Amniotic epithelial cell (primary cell): ENCODE measurements at places on chromosomes 2 and 18.

- no peak for DNase-seq
Observed at GRCh38 chr2:85972355-85972754, 83.6 kb upstream of the ST3GAL5 start.

GRCh38 chr2:230865307-230865765, 594 bp downstream of the ITM2C start:
- no peak for DNase-seq

- DNase-seq: no peak
Observed at GRCh38 chr2:181164699-181165098, 184.3 kb downstream of the UBE2E3 start.

GRCh38 chr2:26692279-26692896, at the start of gene KCNK3:
TSS of gene KCNK3 (plus strand) at chr2:26692722. CDS start at chr2:26692876, 154 bp downstream.
- DNase-seq: peak; percentile 11

DNA sequence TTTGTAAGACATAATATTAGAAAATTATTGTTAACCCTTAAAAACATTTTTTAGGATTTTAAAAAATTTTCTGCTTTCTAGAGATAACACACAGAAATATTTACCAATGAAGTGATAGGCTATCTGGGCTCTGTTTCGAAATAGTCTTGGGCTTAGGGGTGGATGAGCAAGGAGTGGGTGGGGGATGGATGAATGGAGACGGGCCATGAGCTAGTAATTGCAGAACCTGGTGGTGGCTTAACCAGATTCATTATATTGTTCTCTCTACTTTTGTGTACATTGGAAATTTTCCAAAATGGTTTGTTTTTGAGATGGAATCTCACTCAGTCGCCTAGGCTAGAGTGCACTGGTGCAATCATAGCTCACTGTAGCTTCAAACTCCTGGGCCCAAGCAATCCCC, 89.6 kb downstream of the TCF7L1 start:
- peak; percentile 45 for DNase-seq

GRCh38 chr2:147541314-147541713, 303.5 kb upstream of the ACVR2A start:
- no peak for DNase-seq

DNA sequence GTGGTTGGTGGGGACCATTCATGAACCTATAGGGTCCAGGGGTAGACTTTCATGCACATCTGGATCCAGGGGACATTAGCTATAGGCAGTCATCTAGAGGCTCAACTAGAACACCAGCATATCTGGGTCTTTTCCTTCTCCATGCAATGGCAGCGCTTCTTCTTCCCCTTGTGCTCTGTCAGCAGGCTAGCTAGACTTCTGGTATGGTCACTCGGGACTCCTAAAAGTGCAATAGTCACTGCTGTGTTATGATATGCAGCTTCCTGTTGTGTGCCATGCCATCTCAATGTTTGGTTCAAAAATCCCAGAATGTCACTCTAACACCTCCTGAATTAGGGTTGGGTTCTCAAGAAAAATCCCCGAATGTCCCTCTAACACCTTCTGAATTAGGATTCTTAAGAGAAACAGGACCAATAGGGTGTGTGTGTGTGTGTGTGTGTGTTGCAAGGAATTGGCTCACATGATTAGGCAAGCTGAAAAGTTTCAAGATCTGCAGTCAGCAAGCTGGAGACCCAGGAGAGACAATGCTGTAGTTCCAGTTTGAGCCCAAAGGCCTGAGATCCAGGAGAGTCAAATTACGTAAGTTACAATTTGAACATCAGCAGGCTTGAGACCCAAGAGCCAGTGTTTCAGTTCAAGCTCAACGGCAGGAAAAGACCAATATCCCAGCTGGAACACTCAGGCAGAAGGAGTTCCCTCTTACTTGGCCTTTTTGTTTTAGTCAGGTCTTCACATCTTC, 97.1 kb upstream of the LTBP1 start:
- no peak for DNase-seq

GRCh38 chr18:8996771-8997432, 105.6 kb upstream of the NDUFV2 start:
- peak; percentile 69 for DNase-seq

DNA sequence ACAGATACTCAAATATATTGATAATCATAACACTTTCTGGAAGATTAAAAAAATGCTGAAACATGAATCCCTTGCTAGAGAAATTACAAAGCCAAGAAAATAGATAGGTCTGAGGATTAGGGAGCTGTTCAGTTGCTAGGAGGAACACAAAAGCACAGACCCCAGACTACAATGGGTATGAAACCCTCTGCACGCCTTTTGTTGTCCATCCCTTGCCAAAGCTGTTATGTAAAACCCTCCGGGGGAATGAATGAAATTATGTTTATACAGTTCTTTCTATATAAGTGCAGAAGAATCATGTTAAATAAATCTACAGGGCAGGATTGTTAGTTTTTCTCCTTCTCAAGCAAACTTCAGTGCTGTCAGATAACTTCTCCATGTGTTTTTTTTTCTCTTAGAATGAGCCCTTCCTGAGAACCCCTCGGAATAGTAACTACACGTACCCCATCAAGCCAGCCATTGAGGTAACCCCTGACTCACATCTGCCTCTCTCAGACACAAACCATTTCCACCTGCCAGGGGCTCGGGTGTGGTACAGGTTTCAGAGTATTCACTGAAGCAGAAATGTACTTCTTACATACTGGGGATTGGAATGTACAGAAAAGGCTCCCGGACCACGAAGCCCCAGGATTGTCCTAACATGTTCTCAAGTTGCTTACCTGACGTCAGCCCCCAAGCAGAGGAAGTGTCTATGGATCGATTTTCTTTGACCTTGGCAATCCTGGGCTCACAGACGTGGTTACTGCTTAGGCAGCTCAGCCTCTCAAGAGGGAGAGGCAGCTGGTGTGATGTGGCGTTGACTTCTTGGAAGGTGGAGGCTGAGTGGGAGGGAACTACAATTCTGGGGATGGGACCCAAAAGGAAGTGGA, 118.0 kb downstream of the PLB1 start:
- peak; percentile 51 for DNase-seq

DNA sequence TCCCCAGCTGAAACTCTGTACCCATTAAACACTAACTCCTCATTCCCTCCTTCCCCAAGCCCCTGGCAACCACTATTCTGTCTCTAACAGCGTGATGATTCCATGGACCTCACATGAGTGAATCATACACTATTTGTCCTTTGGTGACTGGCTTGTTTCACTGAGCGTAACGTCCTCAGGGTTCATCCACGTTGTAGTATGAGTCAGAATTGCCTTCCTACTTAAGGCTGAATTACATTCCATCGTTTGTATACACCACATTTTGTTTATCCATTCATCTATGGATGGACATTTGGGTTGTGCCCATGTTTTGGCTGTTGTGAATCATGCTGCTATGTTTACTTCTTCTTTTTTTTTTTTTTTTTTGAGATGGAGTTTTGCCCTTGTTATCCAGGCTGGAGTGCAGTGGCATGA, 19.6 kb upstream of the CABLES1 start:
- DNase-seq: peak; percentile 97

DNA sequence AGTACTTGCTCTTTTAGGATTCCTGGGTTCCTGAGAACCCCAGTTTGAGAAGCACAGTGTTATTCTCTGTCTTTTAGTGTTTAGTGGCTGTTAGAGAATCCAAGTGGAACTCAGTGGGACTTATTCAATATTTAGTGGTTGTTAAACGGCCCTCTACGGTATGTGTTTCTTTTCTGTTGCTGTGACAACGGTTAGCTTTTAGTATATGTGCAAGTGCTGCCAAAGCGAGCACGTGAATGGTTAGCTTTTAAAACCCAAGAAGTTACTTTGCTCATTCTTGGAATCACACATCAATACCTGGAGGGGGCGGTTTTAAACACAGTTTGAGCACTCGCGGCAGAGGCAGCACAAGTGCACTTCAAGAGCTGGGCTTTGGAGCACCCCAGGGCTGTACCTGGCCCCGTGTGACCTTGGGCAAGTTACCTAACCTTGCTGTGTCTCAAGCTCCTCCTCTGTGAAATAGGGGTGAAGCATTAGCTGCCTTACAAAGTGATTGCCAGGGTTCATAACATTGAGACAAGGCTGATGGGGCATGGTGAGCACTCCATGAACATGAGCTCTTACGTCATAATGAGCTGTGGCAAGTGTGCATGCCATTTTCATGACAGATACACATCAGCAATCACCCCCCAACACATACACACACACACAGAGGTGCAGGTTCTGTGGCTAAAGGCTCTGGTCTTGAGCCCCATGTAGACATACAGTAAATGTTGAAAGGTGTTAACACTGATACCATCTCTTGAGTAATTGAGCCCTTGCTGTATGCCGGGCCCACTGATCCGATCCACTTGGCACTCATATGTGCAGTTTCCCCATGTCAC, 234.1 kb downstream of the ALPK2 start:
- DNase-seq: peak; percentile 55

- no peak for DNase-seq
Observed at GRCh38 chr2:3285901-3286645, 91.5 kb downstream of the EIPR1 start.

- peak; percentile 79 for DNase-seq
Observed at GRCh38 chr2:124913868-124914267, 888.8 kb downstream of the CNTNAP5 start.

GRCh38 chr18:45054636-45055035, 373.9 kb downstream of the SETBP1 start:
- no peak for DNase-seq

DNA sequence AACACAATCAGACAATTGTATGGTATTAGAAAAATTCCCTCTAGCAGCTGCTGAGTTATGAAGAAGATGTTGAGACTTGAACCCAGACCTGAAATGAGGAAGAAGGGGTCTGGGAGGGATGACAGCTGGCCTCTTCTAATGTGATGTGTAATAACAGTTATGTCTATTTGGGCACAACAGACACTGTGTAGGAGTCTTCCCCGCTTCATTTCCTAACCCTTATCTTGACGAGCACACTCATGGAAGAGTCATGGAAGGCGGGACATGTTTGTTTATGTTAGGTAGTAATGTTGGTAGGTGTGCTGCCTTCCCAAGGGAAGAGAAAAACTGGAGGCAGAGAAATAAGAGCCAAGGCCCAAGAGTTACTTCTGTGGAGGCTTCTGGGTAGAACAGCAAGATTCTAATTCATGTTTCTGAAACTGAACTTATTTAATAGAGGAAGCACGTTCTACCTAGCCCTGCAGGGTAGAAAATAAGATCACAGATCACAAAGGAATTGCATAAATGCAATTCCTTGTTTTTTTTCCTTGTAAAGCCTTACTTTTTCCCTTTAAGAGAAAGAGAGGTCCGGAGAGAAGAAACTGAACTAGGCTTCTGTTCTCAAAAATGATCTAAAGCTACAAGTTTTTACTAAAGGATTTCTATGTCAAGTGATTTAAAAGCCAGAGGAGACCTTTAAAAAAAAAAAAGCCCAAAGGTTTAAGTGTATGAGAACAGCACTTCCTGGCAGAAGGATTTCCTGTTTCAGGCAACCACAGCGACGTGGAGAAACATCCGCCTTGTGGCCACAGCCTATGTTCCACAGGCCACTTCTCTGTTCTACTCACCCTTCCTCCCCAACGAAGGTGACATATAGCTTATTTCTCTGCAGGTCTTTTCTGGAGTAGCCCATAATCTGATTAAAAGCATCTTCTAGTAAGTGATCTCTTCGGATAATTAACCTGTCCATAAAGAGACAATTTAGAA, 68.5 kb upstream of the STK17B start:
- DNase-seq: peak; percentile 97

GRCh38 chr2:1611886-1612285, 132.4 kb downstream of the PXDN start:
- DNase-seq: no peak

DNA sequence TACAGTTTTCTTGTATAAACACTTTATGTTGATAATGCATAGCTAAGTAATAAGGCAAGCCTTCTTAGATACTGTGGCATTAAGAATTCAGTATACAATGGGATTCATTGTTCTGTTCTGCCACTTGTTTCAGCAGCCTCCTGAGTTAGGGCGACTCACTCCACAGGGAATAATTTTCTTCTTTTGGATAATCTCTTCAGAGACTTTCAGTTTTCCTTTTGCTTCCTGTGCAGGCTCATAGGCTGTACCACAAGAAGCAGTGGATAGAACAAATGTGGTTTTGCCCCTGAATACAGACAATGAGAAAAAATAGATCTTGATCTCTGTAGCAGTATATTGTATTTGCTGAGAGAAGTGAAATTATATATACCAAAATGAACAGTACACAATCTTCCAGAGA, 298.0 kb downstream of the ZNF407 start:
- peak; percentile 16 for DNase-seq

DNA sequence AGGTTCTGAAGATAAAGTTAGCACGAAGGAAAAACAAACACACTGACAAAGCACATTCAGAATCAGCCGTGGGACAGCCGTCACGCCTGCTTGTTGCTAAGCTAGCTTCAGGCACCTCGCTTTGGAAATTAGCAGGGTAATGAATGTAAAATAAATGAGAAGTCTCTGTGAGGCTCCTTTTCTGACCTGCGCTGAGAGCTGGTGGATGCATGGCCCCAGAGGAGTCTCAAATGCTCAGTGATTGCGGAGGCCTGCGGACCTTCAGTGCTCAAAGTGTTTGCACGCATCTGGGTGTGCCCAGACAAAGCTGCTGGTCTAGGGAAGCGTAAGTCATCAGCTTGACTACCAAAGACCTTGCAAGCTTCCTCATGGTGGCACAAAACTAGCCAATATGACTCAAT, 50.6 kb downstream of the CD8B2 start:
- DNase-seq: no peak

DNA sequence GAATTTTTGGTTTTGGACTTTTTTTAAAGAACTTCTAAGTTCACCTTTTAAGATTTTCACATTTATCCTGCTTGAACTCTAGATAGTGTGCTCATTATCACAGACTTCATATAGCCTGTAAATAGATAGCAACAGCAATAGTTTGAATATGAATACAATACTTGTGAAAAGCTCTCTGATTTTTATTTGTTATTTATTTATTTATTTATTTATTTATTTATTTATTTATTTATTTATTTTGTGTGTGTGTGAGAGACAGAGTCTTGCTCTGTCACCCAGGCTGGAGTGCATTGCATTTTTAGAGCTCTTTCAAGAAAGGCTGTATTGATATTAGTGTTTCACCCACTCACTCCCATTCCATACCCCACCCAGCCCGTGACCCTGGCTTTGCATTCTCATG, 153.6 kb downstream of the CNTNAP5 start:
- DNase-seq: no peak

- no peak for DNase-seq
Observed at GRCh38 chr18:12155996-12156395, 62.4 kb downstream of the ANKRD62 start.
